Right cardiac atrium (tissue), 5 donors: ENCODE measurements at places on chromosomes 7 and 10. TPM values are rescaled to one million over a fixed set of nuclear protein-coding genes. Genes with fewer than 3 reads are reported as not detected.

TMEM140 gene
- 9.7 TPM for total RNA-seq

CEP41 gene
- total RNA-seq, result 7.5 TPM

POLR2J2 gene
- 3.9 TPM for total RNA-seq

CNPY1 gene
- not detected for total RNA-seq

CDHR1 gene
- 7.4 TPM for total RNA-seq

ANKRD30A gene
- not detected for total RNA-seq

SPDYE16 gene
- 0.26 TPM for total RNA-seq

PLAU gene
- 4.8 TPM for total RNA-seq

MORN4 gene
- total RNA-seq, result 10.7 TPM

CTAGE15 gene
- total RNA-seq, result 0.19 TPM

LHFPL3 gene
- total RNA-seq, result not detected

TRIM73 gene
- 1.4 TPM for total RNA-seq

SPDYE9 gene
- total RNA-seq, result not detected

CALHM2 gene
- 24.6 TPM for total RNA-seq

FKBP6 gene
- not detected for total RNA-seq

HKDC1 gene
- not detected for total RNA-seq

IDI2 gene
- not detected for total RNA-seq

SPDYE2 gene
- total RNA-seq, result not detected

CAMK1D gene
- 44.1 TPM for total RNA-seq

OR6V1 gene
- not detected for total RNA-seq

GIMAP2 gene
- 4.5 TPM for total RNA-seq

ELN gene
- 115 TPM for total RNA-seq

TAS2R4 gene
- total RNA-seq, result 0.40 TPM

KCND2 gene
- total RNA-seq, result 0.18 TPM

CNNM1 gene
- total RNA-seq, result 0.06 TPM

DTX2 gene
- total RNA-seq, result 10.7 TPM

TMEM184A gene
- 0.49 TPM for total RNA-seq

CHRM2 gene
- total RNA-seq, result 115 TPM

PSAP gene
- total RNA-seq, result 1,411 TPM

ASB10 gene
- 10.8 TPM for total RNA-seq

SEMA4G gene
- total RNA-seq, result 3.4 TPM

IFIT1B gene
- total RNA-seq, result not detected

CLRN3 gene
- not detected for total RNA-seq

ACSL5 gene
- 10.2 TPM for total RNA-seq

NSMCE4A gene
- 31.8 TPM for total RNA-seq

CCDC186 gene
- 29.4 TPM for total RNA-seq

EVX1 gene
- total RNA-seq, result not detected

FBXL13 gene
- total RNA-seq, result 0.68 TPM

EBLN1 gene
- not detected for total RNA-seq

TCAF2 gene
- 0.31 TPM for total RNA-seq

FAM25A gene
- not detected for total RNA-seq

PROSER2 gene
- 2.1 TPM for total RNA-seq

TSPAN33 gene
- total RNA-seq, result 12.8 TPM

SPRN gene
- not detected for total RNA-seq

ATOH7 gene
- total RNA-seq, result not detected

CPVL gene
- 13.1 TPM for total RNA-seq
